ENCODE measurements at places on chromosomes 11 and 22.
A peak's percentile ranks its signal among the peaks of the same experiment; 100 is the strongest.

DNA sequence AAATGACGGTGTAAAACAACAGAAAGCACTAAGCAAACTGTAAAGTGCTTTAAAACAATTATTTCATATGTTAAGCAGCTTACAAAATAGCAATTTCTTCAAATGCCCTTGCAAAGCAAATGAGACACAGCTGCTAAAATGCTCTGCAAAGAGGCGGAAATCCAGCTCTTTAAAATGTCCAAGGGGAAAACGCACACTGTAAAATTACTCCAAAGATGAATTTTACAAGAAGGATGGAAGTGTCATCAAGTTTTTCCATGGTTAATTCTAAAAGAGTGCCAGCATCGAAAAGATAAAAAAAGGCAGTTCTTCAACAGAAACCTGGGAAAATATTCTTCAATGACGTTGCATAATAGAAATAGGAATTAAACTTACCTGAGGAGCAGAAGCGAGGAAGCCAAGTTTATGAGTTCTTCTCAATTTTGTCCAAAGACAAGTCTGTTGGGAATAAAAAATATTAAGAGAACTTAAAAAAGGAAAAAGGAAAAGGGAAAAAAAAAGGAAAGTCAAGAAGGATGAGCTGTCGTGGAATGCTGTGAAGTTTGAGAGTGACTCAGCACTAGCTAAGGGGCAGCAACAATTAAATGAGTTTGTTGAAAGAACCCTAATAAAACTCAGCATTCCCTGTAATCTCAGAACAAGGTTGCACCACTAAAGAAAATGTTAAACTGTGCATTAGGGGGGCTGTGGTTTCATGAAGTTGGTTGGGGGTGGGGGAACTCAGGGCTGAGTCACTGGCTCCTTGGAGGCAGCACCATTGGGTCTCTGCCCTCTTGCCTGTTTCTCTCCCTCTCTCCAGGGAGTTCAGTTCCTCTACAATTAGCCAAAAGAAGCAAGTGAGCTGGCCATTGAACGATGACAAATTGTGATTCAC, 64.2 kb upstream of the BLID start:
- no peak for DNase-seq

DNA sequence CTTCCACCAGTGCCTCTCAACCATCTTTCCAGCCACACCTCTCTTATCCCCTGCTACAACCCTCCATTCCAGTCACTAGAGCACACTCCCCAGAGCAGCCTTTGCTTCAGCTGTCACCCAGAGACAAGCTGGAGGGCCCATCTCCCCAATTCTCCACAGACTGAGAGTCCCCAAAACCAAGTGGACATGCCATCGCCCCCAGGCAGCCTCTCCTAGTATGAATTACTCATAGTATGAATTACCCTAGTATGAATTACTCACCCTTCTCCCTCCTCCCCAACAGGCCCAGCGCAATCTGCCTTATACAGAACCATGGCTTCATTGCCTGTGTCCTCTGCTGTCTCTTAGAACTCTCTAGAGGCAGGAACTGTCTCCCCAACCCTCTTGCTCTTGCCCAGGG, 24.8 kb downstream of the MYH9 start:
- no peak for DNase-seq

DNA sequence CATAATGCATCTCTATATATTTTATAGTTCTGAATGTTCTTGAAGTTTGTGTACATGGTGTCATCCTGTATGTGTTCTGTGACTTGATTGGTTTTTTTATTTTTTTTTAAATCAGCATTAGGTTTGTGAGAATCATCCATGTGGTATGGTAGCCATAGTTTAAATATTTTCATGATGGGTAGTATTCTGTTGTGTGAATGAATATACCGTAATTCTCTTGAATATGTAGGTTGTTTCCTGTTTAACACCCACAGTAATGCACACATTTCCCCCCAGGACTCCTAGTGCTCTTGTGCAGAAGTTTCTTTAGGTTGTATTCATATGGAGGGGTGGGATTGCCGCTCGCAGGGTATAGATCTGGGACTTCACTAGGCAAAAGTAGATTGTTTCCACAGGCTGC, 2.0 kb downstream of the PACS1 start:
- DNase-seq, result no peak

DNA sequence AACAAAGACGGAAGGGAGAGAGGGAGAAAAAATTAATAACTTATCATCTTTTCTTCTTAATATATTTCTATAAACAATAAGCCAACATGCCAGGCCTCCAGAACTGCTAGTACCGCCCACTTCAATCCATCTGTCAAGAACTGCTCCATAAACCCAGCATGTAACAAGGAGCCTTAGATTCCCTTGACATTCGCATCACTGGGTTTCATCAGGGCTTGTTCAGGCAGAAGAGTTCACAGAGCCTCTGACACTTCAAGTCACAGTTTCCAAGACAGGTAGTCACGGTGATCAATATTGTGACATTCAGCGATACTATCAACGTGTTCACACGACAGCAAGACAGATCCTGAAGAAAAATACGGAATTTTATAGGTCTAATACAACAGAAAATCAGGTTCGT, 61.7 kb downstream of the LARGE2 start:
- no peak for DNase-seq

DNA sequence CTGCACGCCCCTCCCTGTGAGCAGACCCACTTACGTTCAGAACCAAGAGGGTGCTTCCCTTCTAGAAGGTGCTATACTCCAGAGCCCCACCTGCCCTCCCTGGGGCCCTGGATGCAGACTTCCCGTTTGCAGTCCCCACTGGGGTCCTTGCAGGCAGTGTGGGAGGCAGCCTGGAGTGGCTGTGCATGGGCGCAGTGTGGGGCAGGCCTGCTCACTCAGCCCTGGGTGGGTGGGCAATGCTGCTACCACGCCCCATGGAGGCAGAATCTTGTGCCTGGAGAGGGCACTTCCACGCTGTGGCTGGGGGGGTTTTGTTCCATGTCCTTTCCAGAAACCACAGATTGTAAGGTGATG, 116.2 kb downstream of the KCNQ1OT1 start:
- peak; percentile 41 for DNase-seq

DNA sequence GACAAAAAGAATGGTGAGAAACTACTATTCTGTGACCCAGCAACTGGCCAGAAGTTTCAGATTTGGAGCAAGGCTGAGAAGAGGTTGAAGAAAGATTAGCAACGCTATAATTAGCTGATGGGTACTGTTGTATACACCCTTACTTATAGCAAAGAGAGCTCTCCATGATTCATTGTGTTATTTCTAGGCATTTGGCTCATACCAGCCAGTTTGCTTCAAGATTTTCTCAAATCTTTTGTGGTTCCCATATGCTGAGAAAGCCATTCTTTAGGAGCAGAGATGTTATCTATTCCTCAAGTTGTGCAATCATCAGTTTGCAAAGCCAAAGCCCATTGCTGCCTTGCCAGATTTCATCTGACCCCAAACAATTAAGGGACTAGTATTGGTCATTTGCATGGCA, 179.4 kb downstream of the ETS1 start:
- no peak for DNase-seq

DNA sequence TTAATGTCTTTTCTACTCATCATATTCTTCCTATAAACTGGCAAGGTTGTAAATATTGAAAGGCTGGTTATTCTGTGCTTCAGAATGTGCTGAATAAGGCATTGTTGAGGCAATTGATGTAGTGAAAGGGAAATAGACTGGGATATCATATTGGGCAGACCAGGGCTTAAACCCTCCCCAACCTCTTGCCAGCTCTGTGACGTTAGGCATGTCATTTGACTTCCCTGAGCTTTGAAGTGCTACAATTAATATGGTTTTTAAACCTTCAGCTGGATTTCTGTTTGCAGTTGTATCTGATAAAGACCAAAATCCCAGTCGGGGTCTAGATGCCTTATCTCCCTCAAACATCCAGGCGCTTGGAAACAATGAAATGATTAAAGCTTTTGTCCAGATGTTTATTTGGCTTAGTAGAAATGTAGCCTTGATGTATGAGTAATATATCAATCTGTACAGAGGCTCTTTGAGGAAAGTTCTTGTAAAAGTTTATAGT, 208.1 kb downstream of the DBX1 start:
- DNase-seq, result no peak

DNA sequence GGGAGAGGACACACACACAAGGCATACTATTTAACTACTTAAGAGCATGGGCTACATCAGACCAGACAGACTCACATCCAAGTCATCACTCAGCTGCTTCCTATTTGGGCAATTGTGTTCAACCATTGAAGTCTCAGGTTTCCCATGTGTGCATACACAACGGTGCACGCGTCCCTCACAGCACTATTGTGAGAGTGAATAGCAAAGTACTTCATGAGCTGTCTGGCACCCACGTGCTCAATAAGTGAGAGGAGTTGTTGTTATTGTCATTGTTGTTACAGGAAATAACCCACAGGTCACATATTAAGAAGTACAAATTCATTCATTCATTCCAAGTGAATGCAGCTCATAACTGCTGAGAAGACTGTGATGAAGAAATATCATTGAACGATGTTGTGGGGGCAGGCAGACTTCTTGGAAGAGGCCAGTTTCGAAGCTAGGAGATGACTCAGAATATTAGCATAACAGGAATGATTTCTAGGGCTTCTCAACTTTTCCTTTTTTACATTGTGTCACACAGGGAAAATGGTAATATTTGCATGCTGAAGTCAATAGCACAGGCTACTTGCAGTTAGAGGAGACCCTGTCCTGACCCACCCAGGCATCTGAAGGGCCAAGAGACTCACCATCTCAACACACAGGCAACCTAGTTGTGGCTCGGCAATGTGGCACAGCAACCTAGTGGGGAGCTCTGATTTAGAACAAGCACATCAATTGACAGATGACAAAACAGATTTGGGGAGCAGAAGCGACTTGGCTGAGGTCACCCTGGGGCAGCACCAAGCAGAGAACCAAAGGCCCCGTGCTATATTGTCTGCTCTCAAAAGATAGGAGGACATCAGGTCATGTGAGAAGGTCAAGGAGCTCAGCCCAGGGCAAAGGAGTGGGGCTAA, 606.0 kb downstream of the BUD13 start:
- no peak for DNase-seq

DNA sequence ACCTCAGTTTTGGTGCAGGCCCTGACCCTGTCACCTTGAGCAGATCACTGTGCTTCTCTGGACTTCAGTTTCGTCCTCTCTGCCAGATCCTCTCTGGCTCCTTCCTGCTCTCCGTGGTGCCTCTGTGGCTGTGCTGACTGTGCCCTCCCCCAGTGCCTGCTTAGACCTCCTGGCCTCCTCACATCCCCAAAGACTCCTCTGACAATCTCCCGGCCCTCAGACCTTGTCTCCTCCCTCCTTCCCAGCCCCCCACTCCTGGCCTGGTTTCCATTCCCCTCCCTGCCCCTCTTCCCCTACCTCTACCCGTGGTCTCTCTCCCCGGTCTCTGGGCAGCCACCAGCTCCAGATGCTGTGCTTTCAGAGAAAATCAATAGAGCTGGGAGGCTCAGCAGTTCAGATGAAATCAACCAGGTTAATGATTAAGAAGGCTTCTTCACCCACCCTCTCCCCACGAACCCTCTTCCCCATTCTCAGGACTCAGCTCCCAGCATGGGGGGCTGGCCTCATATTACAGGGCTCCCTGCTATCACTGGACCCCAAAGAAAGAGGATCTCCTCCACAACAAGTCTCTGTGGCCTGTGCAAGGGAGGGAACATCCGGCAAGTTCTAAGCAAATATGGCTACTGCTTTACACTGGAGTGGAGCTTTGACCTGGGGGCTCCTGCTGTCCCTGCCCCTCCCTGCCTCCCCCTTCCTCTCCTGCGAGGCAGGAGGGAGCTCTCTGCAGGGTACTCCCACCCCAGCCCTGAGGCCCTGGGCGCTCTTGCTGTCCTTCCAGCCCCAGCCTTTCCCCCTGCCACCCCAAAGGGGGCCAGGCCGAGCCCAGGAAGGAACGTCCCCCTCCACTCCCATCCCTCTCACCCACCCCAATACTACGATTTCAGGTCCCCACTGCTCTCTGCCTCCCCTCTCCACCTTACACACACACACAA, 8.5 kb downstream of the BACE1-AS start:
- DNase-seq, result no peak

Data from Right ventricle myocardium inferior (tissue), 1 donor.